IPS DF 6.9 (cell line): ENCODE measurements at places on chromosomes 2 and 18.

DNA sequence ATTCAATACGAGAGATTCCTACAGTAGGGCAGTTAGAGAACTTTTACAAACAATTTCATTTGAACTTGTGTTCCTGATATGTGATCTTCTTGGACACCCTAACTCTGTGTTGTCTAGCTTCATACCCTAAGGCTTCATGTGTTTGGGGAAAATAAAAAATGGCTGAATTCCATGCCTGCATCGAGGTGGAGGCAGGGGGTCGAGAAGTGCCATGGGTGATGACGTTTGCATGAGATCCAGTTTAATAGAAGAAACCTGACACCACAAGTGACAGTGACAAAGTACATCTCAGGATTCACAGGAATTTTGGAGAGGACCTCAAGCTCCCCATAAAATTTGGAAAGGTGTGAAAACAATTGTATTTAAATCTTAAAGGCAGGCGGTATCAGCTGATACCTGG lies 169.2 kb upstream of the NABP1 start:
- no peak for DNase-seq

- no peak for DNase-seq
Measured at GRCh38 chr2:26811261-26811660, 25.4 kb downstream of the CENPA start.

GRCh38 chr2:231726276-231726675 lies 18.0 kb downstream of the PTMA start:
- no peak for DNase-seq

GRCh38 chr2:221555494-221555846 lies 16.6 kb downstream of the EPHA4 start:
- no peak for DNase-seq

DNA sequence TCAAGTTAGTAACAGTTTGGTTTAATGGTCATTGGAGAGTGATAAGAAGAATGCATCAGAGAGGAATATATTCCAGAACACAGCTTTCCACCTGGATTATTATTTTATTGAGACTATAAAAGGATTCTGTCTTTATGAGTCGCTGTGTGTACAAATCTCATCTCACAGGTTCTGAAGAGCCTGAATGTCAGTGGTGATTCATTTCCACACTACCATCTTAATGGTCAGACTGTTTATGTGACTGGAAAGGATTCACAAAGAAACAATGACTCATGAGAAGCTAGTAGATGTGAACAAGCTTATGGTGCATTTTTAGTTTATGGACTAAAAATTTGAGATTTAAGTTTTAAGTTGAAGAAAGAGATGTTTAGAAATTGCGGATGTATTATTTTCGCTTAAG lies 685.4 kb upstream of the NRXN1 start:
- no peak for DNase-seq

- DNase-seq: peak; percentile 35
Measured at GRCh38 chr2:118539290-118539689, 308.2 kb downstream of the EN1 start.

DNA sequence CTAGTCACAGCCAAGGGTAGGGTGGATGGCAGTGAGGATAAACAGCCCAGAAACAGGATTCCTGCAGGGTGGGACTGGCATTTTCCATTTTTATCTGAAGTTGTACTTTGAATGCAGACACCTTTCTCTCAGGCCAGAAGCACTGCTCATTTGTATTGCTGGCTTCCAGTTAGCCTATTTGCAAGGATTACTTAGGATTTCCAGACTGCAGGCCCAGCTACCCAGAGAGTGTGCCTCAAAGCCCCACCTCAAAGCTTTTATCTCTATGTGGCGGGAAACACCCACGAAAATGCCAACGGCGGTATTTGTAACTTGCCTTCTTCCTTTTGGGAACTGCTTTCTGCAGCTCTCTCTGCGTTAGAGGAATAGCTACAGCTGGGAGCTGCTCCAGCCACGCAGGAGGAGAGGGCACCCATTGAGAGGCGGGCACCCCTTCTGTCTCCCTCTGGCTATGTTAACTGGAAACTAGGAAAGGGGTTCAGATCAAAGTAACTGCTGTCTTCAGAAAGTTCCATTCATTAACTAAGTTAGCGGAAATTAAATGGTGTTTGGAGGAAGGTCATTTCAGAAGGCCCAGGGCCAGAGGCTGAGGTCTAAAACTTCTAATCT lies 144.9 kb downstream of the TGIF1 start:
- no peak for DNase-seq

DNA sequence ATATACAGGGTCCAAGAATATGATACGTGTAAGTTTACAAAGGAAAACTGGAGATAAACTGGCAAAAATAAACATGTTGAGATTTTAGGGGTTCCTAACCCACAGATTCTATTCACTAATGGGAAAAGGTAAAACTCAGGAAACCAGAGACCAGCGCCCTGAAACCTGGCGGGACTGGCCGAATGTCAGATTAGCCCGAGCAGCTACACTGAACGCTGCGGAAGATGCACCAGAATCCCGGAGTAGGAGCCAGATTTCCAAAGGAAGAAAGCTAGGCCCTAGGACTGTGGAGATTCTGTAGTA lies 679 bp upstream of the WDR75 start:
- no peak for DNase-seq

- DNase-seq: no peak
Measured at GRCh38 chr2:11017921-11018320, 106.2 kb downstream of the KCNF1 start.

- no peak for DNase-seq
Measured at GRCh38 chr2:217004656-217005055, 144.8 kb upstream of the TNP1 start.

- DNase-seq: no peak
Measured at GRCh38 chr2:73004889-73005596, 66.5 kb downstream of the SFXN5 start.

- no peak for DNase-seq
Measured at GRCh38 chr2:134852518-134852917, 14.1 kb downstream of the ACMSD start.

DNA sequence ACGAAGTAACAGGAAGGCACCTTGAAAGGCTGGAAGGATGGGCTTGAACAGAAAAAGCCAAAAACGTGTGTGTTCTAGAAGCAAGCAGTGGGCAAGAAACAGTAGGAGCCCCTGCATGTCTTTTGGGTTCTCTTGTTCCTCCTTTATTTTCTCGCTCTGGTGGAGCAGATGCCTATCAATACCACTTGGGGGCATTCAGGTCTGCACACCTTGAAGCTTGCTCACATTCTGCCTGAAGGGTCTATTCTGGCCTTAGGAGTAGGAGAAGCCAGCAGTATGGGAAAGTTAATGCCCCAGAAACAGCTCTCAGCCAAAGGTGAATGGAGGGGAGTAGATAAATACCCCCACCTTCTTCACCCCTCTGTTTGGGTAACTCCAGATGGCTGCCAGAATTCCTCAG lies 204.5 kb downstream of the TXNL1 start:
- peak; percentile 18 for DNase-seq

DNA sequence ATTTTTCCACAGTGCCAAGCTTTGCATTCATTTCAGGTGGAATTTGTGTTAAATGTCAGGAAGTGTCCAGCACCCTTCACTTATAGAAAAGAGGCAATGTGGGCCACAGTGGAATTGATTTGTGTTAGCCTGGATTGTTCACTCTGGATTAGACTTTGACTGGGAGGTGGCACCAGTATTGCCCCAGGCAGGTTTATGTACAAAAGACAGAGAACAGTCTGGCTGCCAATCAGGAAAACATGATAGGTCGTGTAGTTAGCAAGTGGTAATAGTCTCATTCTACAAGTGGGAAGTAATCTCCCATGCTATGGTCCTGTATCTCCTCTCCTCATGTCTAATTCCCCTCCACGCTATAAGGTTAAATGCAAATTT lies 45.6 kb downstream of the RAB27B start:
- no peak for DNase-seq

DNA sequence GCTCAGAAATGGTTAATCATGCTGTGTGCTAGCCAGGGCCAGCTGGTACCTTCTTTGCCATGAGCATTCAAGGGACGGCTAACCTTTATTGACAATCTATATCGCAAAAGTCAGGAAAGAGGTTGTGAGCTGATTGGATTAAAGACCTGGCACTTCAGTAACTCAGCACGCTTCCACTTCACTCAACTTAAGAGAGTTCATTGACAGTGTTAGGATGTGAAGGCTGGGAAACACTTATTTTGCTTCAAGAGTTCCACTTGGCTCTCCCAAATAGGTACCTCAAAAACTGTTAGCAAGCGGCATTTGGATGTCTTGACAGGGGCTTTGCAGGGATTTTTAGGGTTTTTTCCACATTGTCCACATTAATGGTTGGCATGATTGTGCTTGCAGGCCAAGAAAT lies 25.1 kb upstream of the TXNDC2 start:
- no peak for DNase-seq

- DNase-seq: no peak
Measured at GRCh38 chr2:112916625-112917247, 5.8 kb downstream of the IL37 start.

- DNase-seq: no peak
Measured at GRCh38 chr2:45960057-45960863, 308.8 kb downstream of the PRKCE start.

- no peak for DNase-seq
Measured at GRCh38 chr18:433960-434359, 66.5 kb downstream of the COLEC12 start.

DNA sequence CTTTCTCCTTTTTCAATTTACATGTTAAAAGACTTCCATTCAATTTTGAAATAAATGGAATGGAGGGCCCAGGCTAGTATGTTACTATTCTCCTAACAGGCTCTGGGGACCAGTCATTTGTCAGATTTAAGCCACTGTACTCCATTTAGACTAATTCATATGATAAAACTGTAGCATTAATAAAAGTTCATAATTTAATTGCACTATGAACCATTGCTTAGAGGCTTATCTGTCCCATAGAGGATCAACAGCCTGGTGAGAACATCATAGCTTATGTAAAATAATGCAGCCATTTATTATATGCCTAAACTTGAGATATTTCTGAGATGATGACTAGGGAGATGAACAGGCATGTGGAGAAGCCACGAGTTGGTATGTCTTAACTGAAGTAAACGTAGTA lies 156.0 kb downstream of the RIT2 start:
- DNase-seq: no peak

- DNase-seq: no peak
Measured at GRCh38 chr2:65397122-65397521, 35.3 kb downstream of the SPRED2 start.

- DNase-seq: no peak
Measured at GRCh38 chr2:23502096-23502495, 117.1 kb downstream of the KLHL29 start.

- no peak for DNase-seq
Measured at GRCh38 chr2:152566728-152567069, 150.6 kb downstream of the PRPF40A start.

DNA sequence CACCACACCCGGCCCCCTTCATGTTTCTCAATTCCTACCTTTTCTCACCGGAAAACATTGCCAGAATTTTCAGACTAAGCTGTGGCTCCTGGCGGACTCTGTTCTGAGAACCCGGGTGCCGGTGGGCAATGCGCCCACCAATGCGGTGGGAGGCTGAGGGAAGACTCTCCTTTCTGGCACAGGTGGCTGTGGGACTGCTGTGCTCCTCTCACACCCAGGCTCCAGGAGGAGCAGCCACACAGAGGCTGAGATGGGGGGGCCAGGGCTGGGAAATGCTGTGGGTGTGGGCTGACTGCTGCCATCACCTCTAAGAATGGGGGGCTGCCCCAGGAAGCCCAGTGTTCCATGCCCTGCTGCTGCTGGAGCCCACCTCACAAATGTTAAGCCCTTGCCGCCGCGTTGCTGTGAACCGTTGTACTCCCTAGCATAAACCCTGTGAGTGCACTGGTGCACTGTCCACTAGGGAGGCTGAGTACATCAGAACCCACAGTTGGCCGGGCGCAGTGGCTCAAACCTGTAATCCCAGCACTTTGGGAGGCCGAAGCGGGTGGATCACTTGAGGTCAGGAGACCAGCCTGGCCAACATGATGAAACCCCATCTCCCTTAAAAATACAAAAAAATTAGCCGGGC lies 152.6 kb downstream of the LDLRAD4 start:
- DNase-seq: no peak

GRCh38 chr18:37188016-37188791 lies 359.3 kb downstream of the KIAA1328 start:
- DNase-seq: no peak

- DNase-seq: no peak
Measured at GRCh38 chr2:86195808-86196387, 636 bp upstream of the IMMT start.

DNA sequence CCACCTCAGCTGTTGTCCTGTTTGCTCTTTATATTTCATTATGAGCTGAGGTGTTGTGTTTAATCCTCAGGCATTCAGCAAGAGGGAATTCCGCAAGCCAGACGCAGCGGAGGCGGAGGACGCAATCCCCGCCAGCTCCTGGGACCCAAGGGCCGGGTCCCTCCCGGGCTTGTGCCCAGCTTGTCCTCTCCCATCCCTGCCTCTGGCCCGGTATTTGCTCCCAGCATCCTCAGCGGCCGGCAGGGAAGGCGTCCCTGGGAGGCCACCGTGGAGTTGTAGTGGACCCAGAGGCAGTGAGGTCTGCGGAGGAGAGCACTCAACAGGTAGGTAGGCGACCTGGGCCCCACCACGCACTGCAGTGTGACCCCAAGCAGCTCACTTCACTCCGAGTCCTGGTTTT lies 42.5 kb upstream of the FOSL2 start:
- no peak for DNase-seq

DNA sequence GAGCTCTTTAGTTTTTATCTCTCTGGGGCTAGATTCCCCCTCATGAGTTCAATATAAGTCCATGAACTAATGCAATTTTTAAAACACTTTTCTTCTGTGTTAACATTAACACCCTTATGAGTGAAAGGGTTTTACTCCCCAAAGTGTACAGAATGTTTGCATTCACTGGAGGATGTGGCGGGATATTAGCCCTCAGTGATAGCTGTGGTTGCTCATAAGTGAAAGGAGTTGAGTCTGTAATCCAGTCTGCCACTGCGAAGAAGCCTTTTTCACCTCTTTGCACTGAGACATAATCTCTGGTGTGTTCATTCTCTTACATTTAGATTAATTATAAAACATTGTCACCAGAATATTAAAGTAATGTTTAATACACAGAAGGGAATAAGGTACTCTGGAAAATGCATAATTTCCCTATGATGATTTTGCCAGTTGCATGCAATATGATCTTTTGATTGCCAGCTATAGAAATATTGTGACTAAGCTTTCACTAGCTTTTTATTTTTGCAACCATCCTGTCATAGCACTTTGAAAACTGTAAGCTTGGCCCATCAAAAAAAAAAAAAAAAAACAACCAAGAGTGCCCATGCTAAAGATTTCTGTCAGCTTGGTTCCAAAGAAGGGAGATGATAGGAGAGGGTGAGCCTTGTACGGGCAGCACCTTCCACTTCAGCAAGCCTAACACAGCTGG lies 113.2 kb downstream of the BCL11A start:
- no peak for DNase-seq

GRCh38 chr18:14104201-14104600 lies 28.0 kb downstream of the ZNF519 start:
- no peak for DNase-seq

GRCh38 chr2:29603341-29603740 lies 318.0 kb downstream of the ALK start:
- DNase-seq: no peak

- no peak for DNase-seq
Measured at GRCh38 chr2:116719836-116720235, 1094.7 kb upstream of the DDX18 start.

GRCh38 chr18:8778386-8778785 lies 73.0 kb downstream of the MTCL1 start:
- no peak for DNase-seq
